CD4-positive, alpha-beta T cell treated with Interleukin-6 for 4 hours (primary cell): ENCODE measurements at places on chromosomes 2 and 18.
A peak's percentile ranks its signal among the peaks of the same experiment; 100 is the strongest.

- DNase-seq, result no peak
These were observed 73.1 kb downstream of the RTN4 start for GRCh38 chr2:54977149-54977548.

- DNase-seq, result no peak
These were observed 768.4 kb downstream of the TDRD15 start for GRCh38 chr2:21892140-21892539.

DNA sequence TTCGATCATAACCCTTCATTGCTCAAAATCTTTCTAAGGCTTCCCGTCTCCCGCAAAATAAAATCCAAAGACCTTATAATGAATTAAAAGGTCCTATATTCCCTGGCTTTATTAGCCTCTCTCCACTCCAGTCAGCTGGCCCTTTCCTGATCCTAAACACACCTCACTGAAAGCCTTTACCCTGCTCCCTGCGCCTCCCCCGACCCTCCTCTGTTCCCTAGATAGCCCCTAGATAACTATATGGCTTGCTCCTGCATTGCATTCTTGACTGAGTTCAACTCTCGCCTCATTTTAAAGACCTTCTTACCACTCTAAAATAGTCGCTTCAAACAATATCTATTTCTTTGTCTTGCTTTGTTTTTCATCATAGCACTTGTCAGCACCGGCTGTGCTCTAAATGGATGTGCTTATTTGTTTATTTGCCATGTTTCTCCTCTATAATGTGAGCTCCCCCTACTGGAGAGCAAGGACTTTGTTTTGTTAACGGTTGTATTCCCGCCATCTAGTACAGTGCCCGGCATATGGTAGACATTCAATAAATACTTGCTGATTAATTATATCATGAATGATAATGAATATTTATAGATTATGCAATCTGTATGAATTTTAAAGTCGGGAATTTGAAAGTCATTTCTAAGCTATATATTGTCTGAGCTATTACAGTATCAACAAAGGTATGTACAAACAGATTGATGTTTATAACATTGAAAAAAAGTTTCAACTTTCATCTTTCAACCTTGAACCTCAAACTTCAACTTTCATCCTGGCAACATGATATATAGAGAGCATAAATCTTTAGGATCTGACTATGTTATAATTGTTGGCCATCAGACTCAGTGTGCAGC is 32.4 kb upstream of the VIT start:
- DNase-seq, result peak; percentile 7

DNA sequence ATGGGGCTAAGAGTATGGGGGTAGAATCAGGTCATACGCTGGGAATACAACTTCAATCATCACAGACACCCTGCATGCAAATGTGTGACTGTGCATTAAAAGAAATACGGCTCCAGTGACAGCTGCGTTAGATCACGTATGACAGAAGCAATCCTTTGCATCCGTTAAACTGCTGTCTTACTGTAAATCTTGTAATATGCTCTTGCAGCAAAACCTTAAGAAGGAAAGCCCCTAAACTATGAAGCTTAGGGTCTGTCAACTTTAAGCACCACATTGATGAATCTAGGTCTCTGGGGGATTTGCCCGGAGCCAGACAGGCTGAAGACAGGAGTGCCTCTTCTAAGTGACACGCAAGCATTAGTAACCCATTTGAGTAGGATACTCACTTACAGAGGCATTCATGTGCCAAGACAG is 84.7 kb upstream of the EML6 start:
- DNase-seq, result no peak

DNA sequence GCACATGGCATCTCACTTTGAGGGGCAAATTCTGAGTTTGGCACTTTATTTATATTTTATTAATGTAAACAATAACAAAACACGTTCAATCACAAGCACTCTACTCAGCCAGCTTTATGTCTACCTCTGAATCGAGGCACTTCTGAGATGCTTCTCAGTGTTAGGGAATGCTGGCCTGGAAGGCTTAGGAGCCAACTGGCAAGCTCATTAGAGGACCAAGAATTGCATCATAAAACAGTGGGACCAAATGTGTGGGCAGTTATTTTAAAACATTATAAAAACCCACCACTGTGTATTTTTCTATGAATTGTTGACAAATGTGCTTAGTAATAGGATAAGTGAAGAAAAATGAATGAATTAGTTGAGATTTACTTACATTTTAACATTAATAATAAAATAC is 46.8 kb upstream of the SMIM21 start:
- DNase-seq, result no peak

GRCh38 chr2:573805-574392 is 103.3 kb downstream of the TMEM18 start:
- DNase-seq, result no peak

DNA sequence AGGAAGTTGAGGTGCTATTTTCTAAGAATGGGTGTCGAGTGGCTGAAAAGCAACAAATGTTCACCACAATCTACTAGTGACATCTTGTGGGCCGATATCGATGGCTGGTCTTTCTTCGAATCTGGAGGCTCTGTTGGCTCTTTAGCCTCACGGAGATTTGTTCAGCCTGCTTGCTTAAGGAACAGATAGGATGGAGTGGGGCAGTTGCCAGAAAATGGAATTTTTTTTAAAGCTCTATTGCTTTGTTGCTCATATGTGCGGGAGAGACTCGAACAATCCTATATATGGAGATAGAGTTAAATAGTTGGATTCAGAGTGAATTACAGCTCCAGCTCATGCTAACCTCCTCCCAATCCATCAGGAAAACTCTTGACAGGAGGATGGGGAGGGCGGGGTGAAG is 70.9 kb upstream of the LYPD6B start:
- no peak for DNase-seq

DNA sequence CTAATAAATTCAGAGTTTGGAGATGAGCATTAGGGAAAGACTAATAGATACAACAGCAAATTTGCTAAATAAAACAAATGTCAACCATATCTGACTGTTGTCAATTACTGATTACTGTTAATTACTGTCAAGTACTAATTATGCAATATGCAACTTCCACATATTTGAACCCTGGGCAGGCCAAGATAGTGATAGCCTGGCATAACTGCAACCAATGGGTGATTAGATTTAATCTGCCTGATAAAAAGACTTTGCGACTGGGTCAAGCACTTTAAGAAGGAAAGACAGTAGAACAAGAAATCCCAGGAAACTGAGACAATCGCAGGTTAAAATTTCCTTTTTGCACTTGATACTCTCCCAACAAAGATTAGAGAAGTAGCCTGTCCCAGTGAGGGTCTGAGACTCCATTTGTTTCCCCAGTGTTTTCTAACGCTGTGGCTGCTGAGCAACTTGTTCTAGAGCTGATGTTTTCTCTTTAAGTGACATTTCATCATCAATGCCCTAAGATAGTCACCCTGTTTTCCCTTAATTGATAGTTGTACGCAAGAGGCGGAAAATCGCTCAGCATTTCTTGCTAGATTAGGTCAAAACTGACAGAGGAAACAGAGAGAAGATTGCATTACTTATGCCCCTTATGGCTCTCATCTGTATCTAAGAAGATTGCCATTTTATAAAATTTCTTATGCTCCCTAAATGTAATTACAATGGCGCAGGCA is 17.8 kb downstream of the ARHGAP15 start:
- DNase-seq, result no peak

GRCh38 chr18:13548966-13549879 is 177.1 kb downstream of the FAM210A start:
- no peak for DNase-seq

DNA sequence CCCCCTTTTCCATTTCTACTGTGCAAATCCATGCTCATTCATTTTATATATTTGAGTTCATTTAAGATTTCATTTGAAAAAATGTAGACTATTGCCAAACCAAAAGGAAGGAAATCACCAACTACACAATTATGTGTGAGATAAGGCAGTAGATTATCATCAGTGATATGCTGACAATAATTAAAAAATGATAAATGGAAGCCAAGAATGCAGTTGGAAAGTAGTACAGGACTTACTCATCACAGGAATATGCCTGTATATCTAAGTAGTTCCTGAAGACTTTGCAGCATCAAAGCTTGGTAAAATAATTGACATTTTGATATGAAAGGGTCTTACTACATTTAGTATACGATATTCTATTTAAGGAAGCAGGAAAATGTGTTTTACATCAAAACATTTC is 166.1 kb upstream of the OTX1 start:
- DNase-seq, result no peak

GRCh38 chr18:54529444-54529843 is 61.6 kb upstream of the DYNAP start:
- DNase-seq, result no peak

DNA sequence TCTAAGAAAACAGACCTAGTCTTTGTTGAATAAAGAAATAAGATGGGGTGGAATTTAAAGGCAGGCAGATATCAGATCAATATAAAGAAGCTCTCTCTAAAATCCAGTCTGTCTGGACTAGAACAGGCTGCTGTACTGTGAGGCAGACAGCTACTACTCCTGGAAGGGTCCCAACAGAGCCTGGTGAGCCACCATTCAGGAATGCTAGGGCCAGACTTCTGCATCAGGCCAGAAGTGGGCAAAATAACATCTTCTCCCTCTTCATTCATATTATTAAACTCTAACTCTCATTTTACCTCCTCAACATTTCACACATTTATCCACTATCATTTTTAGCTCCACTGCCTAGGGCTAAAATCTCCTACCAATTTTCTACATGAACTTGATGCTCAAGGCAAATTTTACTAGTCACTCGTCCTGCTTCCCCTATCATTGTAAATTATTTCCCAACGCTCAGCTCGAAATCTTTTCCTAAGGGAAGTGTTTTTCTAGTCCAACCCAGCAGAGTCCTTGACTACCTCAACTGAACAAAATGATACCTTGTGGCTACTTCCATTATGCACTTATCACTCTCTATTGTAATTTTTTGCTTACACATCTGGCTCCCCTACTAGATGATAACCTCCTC is 45.2 kb upstream of the GLS start:
- no peak for DNase-seq

- no peak for DNase-seq
These were observed 35.2 kb downstream of the PRELID3A start for GRCh38 chr18:12442946-12443345.

DNA sequence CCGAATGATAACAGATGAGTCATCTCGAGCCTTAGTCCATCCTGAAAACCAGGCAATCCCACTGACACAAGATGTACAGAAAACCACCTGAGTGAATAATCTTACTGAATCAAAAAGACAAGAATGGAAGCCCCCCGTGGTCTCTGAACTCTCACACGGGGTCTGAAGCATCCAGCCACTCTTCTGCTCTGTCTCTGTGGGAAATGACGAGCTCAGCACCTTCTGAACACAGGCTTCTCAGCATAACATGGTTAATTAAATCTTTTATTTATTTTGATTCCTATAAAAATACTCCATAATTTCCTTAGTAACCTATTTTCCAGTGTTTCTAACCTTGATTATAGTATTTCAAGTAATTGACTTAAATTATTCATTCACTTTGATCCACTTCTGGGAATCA is 203.7 kb downstream of the TMEM163 start:
- no peak for DNase-seq

DNA sequence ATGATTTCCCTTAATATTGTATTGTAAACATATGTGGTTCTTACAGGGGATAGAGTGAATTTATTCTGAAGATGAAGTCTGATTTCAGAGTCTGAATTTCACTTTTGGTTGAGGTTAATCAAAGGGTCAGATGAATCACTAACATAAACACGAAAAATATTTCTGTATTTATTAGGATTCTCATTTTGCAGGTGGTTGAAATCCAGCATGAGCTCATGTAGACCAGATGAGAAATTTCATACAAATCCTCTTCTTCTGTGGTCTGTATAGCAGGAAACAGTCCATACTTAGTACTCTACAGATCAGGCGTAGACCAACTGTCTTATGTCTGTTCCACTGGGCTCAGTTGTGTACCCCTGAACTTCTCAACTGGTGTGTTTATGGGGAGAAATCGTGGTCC is 157.8 kb downstream of the BABAM2 start:
- DNase-seq, result no peak

DNA sequence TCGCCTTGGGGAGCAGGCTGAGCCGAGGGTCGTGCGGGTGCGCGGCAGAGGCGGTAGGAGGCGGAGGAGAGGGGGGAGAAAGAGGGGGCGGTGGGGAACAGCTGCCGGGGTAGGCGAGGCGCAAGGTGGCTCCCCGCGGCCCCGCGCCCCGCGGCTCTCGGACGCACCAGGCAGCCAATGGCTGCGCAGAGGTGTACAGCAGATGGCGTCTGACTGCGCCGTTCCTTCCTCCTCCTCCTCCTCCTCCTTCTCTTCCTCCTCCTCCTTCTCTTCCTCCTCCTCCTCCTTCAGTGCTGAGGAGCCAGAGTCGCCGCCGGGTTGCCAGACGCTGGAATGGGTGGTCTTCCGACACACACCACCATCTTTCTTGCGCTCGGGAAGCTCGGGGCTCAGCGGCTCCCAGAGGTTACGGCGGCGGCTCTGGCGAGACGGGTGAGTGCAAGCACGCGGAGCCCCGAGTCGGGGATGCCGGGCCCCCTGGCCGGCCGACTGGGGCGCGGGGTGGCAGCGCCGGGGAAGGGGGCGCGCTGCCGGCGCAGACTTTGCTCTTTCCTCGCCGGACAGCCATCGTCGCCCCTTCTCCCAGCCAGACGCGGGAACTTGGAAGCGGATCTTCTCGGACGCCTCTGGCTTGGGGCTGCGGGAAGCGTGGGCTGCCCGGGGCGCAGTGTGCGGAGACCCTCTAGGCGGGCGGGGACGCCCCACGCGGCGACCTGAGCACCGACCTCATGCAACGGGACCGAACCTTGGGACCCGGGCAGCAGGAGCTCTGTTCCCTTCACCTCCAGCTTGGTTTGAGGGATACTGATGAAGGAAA is at the start of gene THSD7B:
Gene THSD7B, plus strand, starts transcription at position 290 of the 817 bp plus-strand sequence. CDS start 116,634 bp downstream, outside the sequence.
- no peak for DNase-seq

GRCh38 chr2:74297950-74298349 is 45.3 kb downstream of the SLC4A5 start:
- DNase-seq, result no peak

- DNase-seq, result no peak
These were observed 14.4 kb downstream of the HOXD3 start for GRCh38 chr2:176171351-176172006.

- DNase-seq, result peak; percentile 42
These were observed 22.6 kb upstream of the SUCLG1 start for GRCh38 chr2:84481702-84482101.

DNA sequence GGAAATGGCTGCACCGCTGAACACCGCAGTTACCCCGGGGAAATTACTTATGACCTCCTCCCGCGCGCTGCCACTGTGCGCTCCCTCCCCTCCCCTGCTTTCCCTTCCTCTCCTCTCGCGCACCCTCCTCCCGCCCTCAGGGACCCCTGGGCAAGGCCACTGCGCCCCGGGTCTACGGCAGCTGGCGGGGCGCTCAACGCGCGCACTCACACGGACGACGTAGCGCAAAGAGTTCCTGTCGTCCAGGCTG is 7.9 kb downstream of the ALPP start:
- no peak for DNase-seq

DNA sequence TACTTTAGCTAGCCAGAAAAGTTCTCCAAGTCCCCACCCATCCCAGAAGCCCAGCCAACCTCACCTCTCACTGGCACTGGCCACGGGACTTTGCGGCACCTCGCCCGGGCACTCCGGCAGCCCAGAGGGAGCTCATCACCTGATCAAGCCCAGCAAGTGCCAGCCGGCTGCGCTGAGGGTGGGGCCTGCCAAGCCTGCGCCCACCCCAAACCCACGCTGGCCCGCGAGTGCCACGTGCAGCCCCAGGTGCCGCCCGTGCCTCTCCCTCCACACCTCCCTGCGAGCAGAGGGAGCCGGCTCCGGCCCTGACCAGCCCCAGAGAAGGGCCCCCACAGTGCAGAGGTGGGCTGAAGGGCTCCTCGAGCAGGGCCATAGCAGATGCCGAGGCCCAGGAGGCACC is 585.0 kb upstream of the HS6ST1 start:
- no peak for DNase-seq

- DNase-seq, result no peak
These were observed 1.5 kb upstream of the CERKL start for GRCh38 chr2:181658444-181658843.

- no peak for DNase-seq
These were observed 300.1 kb upstream of the NXPH2 start for GRCh38 chr2:139080244-139080643.
